Posterior vena cava (tissue), 2 donors: ENCODE measurements at places on chromosomes 1 and 21.

DNA sequence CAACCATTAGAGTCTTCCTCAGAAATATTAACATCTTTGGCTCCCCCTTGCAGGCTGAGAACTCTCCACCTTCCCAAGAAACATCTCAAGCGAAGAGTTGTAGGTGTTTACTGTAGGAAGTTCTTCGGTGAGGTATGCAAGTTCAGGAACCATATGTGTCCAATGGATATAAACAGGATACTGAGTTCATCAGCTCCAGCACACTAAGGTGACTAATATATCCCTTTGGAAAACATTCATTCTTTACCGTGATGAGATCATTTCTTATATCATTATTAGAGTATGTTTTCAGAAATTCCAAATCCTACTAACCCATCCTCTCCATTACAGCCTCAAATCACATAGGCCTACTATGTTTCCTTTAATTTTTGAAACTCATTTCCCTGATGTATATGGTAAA lies 37.3 kb upstream of the PRMT6 start:
- no peak for DNase-seq

- DNase-seq, result no peak
These were observed at the start of gene OR2M3 for GRCh38 chr1:248196965-248197364. Gene OR2M3, plus strand, starts transcription at chr1:248197265. Its CDS starts 5,803 bp downstream, at chr1:248203068.

- no peak for DNase-seq
These were observed 171.6 kb downstream of the NTPCR start for GRCh38 chr1:233121947-233122559.

GRCh38 chr1:247107694-247108093 lies 3.5 kb upstream of the ZNF669 start:
- DNase-seq, result no peak

GRCh38 chr1:115506518-115506917 lies 135.3 kb upstream of the VANGL1 start:
- DNase-seq, result no peak

DNA sequence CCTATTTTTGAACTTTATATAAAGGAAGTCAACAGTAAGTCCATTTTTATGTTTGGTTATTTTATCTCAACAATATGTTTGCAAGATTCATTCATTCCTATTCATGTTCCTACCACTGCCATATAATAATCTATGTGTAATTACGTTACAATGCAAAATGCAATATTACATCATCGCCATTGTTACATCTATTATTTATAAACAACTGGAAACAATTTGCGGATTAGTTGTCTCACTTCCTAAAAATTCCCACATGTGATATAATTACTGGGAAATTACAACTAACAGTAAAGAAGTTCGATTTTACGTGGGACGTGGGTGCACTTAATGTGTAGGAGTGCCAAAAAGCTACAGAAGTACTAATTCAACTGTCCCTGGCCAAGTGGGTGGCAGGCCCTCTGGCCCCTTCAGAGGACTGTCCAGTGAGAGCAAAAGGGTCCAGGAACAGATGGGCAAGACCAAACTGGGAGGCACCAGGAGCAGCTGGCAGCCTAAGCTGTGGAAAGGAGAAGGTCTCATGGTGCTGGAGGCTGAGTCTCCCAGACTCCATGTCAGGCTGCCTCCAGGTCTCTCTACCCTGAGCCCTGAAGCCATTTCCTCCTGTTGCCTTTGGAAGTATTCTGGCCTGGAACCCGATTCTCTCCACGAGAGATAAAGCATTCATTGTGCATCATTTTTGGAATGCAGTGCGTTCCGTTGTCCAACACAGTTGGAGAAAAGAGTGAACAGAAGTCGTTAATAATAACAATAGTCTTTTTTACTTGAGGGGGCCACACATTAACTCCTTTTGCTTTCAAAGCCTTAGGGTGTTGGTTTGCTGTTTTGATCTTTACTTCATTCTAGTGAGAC lies 42.9 kb downstream of the TNNT2 start:
- DNase-seq, result peak; percentile 11

DNA sequence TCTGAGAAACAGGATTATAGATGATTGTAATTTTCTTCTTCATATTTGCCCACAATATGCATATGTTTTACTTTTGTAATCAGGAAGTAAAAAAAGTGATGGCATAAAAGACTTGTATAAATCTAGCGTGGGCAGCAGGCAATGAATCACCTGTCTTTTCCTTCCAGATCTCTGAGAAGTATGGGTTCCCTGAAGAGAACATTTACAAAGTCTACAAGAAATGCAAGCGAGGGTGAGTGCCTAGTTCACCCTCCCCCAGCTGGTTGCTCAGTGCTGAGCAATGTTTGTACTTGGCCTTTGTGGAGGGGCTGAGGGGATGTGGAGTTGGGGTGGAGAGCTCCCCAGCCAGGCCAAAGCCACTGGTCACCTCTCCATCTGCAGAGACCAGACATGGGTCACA lies 30.7 kb downstream of the GRHL3 start:
- no peak for DNase-seq

DNA sequence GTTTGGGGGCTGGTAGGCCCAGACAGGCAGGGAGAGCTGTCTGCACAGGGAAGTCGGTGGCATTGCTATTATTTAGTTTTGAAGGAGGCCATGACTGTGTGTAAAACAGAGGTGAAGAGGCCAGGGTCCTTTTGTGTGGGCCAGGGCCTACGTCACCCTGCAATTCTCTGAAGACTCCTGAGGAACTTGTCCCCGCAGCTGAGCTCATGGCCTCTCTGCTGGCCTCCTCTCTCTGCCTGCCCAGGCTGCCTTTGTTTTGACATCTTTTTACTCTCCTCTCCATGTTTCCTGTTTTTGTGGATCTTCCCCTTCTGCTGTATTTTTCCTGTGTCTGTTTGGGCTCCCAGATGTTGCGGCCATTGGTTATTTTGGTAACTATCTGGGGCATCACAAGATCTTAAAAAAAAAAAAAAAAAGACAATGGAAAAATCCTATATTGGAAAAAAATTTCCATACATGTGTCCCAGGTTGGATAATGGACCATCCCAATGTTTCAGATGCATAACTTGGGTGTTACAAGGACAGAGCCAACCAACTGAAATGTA lies 280.7 kb downstream of the RPS6KC1 start:
- no peak for DNase-seq

DNA sequence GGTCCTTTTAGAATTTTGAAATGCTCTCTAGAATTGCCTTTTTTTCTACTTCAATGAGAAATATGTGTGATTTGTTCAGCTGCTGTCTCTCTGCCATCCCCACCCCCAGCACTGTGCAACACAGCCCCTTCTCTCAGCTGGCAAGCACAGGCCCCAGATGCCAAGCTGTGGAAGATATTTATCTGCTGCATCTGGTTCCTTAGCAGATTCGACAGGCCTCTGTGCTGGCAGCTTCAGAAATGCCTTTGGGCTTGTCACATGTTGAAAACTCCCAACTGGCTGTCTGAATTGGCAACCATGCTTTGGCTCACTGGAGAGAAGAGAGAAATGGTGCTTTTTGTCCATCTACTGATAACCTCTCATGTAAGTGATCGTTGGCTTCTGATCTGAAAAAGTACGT lies 206.7 kb upstream of the C1orf87 start:
- no peak for DNase-seq

- no peak for DNase-seq
These were observed 14.8 kb upstream of the MATN1 start for GRCh38 chr1:30738040-30738714.

GRCh38 chr1:44619261-44619900 lies 54.9 kb downstream of the TMEM53 start:
- DNase-seq, result no peak
